ENCODE measurements at places on chromosomes 5 and 9.

GRCh38 chr9:94033383-94033782 lies 50.9 kb upstream of the PTPDC1 start:
- DNase-seq: no peak

DNA sequence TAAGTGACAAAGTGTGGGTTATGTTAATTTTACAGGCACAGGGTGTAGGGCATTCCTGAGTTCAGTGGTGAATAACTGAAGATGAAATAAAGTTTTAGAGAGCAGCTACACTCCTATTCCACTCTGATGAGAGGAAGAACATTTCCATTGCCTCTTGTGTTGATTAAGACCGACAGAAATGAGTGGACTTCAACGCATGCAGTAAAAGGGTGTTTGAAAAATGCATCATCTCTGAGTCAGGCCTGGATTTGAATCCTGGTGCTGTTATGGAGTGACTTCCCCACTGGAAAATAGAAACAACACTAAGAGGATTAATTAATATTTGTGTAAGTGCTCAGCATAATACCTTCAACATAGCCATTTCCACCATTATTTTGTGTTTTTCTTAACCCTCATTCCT lies 86.3 kb downstream of the PRR16 start:
- DNase-seq: no peak

- DNase-seq: no peak
Measured at GRCh38 chr5:83764101-83764500, 43.4 kb upstream of the HAPLN1 start.

- DNase-seq: no peak
Measured at GRCh38 chr5:149827546-149827945, 97.4 kb downstream of the PPARGC1B start.

GRCh38 chr5:149040421-149040820 lies 22.4 kb downstream of the SH3TC2 start:
- no peak for DNase-seq

DNA sequence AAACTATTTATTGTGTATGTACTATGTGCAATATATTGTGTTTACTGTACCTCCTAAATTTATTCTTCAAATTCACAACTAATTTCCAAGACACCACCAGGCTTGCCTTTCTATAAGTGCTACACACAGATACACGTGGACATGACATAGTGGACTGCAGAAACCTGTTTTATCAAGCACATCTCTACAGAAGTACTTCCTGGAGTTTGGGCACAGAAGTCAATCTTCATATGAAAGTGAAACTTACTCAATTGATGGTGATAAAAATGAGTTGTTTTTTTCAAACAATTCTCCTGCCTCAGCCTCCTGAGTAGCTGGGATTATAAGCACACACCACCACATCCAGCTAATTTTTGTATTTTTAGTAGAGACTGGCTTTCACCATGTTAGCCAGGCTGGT lies 57.6 kb downstream of the NLN start:
- no peak for DNase-seq

GRCh38 chr5:10621832-10622231 lies 58.0 kb downstream of the ANKRD33B start:
- no peak for DNase-seq

GRCh38 chr9:98790842-98791607 lies 5.3 kb downstream of the ANKS6 start:
- no peak for DNase-seq

Data from SHP77 treated with DMSO at 0.1 percent for 48 hours (cell line).